HCEC 1CT (cell line): ENCODE measurements at places on chromosomes 1 and 21.

- no peak for DNase-seq
Observed at GRCh38 chr1:34267326-34267725, 90.6 kb downstream of the C1orf94 start.

DNA sequence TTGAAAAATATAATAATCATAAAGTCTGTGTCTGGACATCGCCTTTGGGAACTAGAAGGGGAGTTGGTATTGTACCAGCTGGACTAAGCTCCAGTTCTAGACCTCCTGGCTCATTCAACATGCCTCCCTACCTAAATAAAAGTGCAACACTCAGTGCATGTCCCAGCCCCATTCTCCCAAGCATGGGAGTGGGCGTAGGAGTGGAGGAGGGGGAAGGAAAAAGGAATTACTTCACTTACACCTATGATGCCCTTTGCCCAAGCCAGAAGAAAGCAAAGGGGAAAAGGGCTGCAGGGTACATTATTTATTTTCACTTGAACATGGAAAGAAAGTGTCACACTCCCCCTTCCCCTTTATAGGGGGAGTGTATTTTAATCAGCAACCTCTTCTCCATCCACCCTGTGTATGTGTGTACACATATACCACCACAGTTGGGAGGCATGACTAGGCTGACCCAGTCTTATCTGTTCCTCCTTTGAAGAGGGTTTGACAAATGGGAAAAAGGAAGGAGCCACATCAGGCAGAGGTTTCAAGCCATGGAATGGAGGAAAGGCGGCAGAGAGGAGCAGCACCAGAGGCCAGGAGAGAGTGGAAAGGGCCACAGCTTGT, 3.2 kb downstream of the NIT1 start:
- no peak for DNase-seq

- no peak for DNase-seq
Observed at GRCh38 chr1:45334308-45335245, 5.4 kb upstream of the TOE1 start.

GRCh38 chr1:42340093-42340492, 5.1 kb upstream of the FOXJ3 start:
- peak; percentile 62 for DNase-seq

DNA sequence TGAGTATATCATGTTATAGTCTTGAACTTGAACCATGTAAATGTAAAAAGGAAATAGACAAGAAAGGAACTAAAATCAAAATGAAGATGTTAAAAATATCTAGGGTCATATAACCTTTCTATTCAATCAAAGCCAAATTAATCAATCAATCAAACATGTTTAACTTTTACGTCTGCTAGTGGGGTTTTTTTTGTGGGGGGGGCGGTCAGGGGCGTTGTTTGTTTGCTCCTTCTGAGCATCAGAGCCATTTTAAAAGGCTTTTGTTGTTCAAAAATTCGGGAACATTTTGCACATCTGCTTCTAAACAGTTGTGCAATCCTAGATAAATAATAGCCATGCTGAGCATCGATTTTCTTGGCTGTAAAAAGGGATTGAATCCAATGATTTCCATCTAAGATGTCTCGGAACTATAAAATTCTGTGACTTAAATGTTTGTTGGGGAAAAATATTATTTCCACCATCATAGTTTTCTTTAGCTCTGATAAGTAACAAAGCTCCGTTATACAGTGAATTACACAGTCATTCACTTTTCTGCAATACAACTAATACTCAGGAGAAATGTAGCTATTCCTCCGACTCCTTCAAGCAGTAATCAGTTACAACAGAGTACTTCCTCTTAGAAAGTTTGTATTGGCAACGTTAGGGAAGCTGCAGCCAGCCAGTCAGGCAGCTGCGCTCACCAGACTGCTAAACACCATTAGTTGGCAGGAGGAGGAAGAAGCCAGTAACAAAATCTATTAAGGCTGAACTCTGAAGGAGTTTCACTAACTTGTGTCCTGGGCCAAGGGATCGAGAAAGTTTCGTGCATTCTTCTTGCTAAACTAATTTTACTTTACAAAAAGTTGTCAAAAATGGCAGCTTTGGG, 2.2 kb downstream of the SPATA6 start:
- DNase-seq, result peak; percentile 47

- DNase-seq, result no peak
Observed at GRCh38 chr21:9735421-9735961, 785.9 kb upstream of the TPTE start.

GRCh38 chr21:14762734-14763694, 216.9 kb upstream of the SAMSN1 start:
- DNase-seq, result no peak

DNA sequence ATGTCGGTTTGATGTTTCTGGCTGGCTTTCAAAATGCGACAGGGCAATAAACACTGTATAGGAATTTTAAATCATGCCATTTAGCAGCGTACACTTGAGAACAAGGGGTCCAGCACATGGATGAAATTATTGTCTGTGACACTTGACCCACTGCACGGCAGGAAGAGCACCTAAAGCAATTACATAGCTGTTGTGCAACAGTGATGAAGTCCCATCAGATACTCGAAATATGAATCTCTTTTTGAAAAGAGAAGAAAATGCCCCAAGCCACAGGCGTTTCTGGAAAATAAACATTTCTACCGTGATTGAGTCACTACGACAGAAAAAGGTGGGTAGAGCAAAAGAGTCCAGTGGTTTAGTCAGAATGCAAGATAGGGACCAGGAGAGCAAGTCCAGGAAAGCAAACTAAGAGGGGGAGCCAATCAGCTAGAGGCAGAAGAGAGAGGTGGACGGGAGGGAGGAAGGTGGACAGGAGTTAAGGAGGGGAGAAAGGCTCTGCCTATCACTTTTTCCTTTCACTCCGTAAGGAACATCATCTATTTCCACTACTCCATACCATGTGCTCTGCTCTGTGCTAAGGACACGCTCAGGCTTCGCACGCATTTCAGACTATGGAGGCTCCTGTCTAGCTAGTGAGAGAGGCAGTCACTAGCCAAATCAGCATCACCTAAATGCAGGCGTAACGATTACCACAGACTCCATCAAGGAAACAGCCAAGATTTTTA, 6.4 kb downstream of the DSCAM start:
- DNase-seq, result no peak

GRCh38 chr1:190373705-190374336, 103.8 kb downstream of the BRINP3 start:
- no peak for DNase-seq

- DNase-seq, result no peak
Observed at GRCh38 chr1:51950701-51951100, 39.8 kb downstream of the RAB3B start.

DNA sequence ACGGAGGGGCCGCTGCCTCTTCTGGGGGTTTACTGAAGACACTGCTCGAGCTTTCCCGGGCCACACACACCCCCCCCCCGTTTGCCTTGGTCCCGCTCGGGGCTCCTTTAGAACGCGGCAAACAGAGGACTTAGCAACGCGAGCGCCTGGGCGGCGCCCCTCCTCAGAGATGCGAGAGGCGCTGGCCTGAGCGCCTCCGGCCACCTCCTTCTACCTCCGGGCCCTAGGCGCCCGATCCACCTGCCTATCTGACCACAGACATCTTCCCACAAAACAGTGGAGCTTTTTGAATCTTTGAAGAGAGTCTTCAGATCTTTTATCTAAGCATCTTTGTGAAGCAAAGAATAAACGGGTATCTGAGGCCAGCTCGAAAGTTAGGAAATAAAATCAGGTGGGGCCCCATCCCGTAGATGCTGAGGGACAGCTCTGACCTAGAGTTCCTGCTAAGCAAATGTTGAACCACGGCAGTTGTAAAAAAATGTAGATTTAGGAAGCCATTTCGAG, 436 bp upstream of the TTLL7 start:
- DNase-seq, result peak; percentile 81

- DNase-seq, result no peak
Observed at GRCh38 chr1:40788561-40789341, 5.2 kb downstream of the KCNQ4 start.

GRCh38 chr21:43639470-43640353, 19.6 kb downstream of the HSF2BP start:
- DNase-seq, result peak; percentile 89

GRCh38 chr1:7821282-7821681, 31.6 kb downstream of the UTS2 start:
- DNase-seq, result no peak

DNA sequence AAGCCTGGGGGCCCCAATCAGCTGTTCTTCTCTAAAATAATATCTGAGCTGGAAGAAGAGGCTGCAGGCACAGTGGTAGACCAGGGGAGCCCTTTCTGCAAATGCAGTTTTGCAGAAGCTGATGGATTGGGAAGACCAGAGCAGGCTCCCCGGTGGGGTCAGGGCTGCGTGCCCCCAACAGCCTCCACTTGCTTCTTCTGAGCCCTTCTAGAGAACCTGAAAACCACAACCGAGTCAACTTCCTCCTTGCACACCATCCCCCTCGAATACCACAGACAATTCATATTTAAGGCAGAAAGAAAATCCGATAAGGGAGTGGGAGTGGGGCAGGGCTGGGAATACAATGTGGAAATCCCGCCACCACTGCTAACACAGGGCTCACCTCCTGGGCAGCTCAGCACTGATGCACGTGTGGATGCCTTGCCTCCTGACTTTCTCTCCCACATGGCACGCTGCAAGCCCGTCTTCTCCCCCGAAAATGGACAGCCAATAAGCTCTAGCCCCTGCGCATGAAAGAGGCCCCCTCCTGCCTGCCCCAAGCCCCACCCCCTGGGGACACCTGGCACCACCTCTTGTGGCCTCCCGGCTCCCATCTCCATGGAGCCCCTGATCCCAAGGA, 25.4 kb upstream of the ALDH4A1 start:
- DNase-seq, result no peak

GRCh38 chr21:29771491-29772066, 168.2 kb downstream of the GRIK1 start:
- no peak for DNase-seq

DNA sequence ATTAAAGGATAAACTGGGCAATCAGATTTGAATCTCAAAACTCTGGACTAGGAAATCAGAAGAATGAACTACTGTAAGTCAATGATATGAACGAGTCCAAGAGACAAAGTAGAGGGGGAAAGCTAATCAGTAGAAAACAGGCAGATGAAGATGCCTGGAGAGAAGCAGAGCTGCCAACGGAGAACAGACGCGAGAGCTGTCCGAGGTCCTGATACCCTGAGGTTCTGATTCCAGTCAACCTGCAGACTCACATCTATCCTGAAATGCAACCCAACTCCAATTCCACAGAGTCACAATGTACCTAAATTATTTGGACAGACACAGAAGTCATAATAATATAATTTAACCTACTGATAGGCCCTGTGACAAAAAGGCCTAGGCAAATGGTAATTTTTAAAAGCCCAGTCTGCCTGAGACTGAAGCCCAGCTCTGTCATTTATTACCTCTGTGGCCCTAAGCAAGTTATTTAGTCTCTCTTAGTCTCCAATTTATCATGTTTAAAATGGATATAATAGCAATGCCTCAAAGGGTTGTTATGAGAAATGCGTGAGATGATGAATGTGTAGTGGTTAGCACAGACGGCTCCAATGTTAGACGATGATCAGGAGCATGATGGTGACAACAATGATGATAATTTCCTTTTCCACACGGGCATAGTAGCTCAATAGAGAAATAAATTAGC, 33.4 kb downstream of the RGS7 start:
- peak; percentile 24 for DNase-seq

DNA sequence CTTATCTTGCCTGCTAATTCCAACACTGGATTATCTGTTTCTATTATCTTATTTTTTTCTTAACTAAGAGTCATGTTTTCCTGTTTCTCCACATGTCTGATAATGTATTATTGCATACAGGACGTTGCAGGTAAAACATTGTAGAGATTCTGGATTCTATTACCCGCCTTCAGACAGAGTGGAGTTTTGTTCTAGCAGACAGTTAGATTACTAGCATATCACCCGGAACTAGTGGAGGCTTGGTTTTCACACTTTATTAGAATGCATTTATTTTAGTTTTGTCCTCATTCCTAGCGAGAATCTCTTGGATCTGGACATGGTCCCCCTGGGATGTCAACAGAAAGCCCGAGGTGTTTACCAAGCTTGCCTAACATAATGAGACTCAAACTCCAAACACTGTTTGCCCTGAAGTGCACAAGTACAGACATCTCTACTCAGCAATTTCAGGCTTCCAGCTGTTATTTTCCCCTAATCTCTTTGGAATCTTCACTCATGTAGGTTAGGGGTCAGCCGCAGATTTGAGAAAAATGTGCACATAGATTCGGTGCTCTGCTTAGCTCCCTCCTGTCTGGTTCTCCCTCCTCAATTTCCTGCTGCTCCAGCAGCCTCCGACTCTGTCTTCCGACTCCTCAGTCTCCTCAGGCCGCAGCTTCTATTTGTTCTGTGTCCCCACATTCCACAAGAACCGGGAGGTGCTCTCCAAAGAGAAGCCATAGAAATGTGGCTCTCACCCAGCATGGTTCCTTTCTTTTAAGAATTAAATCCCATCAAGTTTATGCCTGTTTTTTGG, 36.8 kb upstream of the PTPRF start:
- DNase-seq, result peak; percentile 22

- DNase-seq, result peak; percentile 11
Observed at GRCh38 chr1:224406216-224406615, 28.4 kb downstream of the WDR26 start.

DNA sequence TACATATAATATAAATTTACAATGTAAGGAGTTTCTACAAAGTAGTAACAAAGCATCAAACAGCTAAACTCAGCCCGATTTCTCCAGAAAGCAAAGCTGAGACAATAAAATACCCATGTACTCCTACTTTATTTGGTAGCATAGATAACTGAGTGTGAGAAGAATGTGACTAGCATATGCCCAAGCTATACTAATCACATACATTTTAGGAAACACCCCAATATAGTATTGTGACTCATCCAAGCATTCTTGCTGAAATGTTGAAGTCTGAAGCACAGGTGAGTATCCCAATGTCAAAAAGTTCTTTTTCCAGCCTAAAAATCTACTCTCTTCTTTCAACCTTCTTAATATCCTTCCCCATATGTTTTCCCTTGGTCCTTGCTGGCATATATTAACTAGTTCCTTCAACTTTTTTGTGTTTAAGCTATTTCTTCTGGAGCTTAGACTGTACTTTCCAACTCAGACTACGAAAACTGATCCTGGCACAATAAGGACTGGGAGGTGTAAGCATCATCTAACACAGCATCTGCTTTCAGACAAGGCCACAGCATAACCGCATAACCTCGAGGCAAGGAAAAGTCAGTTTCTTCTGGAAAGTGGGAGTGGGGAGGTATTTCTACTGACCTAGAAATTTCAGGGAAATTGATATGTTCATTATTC, 163.0 kb upstream of the RNPC3 start:
- no peak for DNase-seq

DNA sequence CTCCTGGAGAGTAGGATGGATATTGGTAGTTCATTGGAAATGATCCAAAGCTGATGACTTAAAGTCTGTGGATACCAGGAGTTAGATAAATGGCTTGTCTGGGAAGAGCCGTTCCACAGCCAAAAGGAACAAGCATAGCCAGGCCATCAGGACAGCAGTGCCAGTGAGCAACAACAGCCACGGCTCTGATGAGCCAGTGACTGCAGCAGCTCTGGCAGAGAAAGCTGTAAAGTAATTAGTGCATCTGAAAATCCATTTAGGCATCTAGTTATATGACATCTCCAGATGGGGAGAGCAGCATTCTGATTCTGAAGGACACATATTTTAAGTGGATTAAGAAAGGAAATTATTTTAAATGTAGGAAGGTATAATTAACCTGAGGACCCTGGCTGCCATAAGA, 256.2 kb upstream of the PLXNA2 start:
- no peak for DNase-seq
